Natural killer cell (primary cell): ENCODE measurements at places on chromosomes 3 and 15. TPM values are rescaled to one million over a fixed set of nuclear protein-coding genes. Genes with fewer than 3 reads are reported as not detected.

DNA sequence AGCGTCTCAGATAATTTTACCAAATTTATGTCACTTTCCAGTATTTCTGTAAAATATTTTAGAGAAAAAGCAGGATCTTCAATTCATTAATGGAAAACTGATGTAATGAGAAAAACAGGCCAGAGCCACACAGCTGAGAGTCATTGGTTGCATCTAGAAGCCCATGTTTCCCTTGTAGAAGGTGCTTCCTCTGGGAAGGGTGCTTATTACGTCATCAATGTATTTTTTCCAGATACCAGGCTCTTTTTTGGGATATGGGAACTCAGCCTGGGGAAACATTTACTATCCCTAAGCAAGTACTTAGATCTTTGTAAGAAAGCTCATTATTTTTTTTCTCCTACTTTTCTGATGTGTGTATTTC, 89.1 kb upstream of the PHLDB2 start:
- DNase-seq, result no peak

GRCh38 chr3:72336821-72337479, 511.3 kb downstream of the SHQ1 start:
- DNase-seq, result no peak

- no peak for DNase-seq
Measured at GRCh38 chr3:30657914-30658313, 51.5 kb downstream of the TGFBR2 start.

GRCh38 chr15:77497110-77497737, 76.5 kb downstream of the HMG20A start:
- no peak for DNase-seq

- no peak for DNase-seq
Measured at GRCh38 chr15:90710436-90711027, 6.6 kb upstream of the BLM start.

DNA sequence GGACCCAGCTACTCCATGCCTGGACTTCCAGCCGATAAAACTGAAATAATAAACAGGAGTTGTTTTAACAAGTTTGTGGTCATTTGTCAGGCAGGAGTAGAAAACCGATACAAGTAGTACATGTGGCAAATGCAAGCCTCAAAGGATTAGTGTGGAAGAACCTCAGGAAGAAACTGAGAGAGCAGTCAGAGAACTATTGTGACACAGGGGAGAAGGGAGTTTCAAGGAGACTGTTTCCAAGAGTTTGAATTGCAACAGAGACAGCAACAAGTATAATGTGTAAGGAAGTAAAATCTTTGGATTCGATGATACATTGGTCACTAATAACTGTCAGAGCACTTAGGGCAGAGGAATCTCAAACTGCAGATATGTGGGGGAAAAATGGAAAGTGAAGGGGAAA, 450.6 kb upstream of the ARHGEF26 start:
- no peak for DNase-seq

DNA sequence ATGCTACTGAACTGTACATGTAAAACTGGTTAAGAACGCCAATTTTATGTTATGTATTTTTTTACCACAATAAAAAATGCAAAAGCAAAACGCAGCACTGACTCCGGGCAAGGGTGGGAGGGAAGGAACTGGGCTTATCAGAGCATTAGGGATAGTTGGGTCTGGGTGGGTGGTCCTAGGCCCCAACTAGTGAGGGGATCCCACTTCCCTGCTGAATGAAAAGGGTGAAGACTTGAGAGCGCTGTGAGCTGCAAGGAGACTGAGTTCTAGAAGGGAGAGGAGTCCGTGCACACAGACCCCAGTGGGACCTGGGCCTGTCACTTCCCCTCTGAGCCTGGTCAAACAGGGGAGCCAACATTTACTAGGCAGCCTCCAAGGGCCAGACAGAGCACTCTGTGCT, 98.6 kb downstream of the TPRA1 start:
- no peak for DNase-seq

GRCh38 chr15:79025201-79025600, 65.4 kb downstream of the RASGRF1 start:
- DNase-seq, result no peak

- DNase-seq, result no peak
Measured at GRCh38 chr15:30906366-30906765, 2.7 kb downstream of the FAN1 start.

- no peak for DNase-seq
Measured at GRCh38 chr3:71857956-71858355, 73.0 kb upstream of the PROK2 start.

- DNase-seq, result no peak
Measured at GRCh38 chr3:145333931-145334330, 827.1 kb downstream of the PLOD2 start.

The CLSTN2 gene
- not detected for total RNA-seq

The SSUH2 gene
- not detected for total RNA-seq
